ENCODE measurements at places on chromosomes 12 and 14.

DNA sequence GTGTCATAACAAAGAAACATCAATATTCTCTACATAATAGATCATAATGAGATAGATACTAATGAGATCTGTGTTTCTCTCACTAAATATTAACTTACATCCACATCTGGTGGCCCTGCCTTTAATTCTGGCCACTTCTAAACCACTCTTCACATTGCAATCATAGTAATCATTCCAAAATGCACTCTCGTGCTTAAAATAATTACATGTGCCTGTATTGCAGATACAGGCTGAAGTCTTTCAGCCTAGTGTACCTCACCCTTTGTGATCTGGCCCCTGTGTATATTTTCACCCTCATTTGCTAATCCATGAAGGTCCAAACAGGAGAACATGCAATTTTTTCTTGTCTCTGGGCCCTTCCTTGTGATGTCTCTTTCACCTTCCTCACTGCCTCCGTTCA, 108.0 kb downstream of the LIN7A start:
- no peak for DNase-seq

- no peak for DNase-seq
Measured at GRCh38 chr12:23204933-23205778, 580.2 kb downstream of the ETNK1 start.

GRCh38 chr14:78713716-78714115, 543.5 kb downstream of the NRXN3 start:
- DNase-seq: no peak

GRCh38 chr12:8453796-8454195, 2.0 kb upstream of the CLEC6A start:
- no peak for DNase-seq

- no peak for DNase-seq
Measured at GRCh38 chr14:102768223-102769048, 8.8 kb upstream of the TRAF3 start.

DNA sequence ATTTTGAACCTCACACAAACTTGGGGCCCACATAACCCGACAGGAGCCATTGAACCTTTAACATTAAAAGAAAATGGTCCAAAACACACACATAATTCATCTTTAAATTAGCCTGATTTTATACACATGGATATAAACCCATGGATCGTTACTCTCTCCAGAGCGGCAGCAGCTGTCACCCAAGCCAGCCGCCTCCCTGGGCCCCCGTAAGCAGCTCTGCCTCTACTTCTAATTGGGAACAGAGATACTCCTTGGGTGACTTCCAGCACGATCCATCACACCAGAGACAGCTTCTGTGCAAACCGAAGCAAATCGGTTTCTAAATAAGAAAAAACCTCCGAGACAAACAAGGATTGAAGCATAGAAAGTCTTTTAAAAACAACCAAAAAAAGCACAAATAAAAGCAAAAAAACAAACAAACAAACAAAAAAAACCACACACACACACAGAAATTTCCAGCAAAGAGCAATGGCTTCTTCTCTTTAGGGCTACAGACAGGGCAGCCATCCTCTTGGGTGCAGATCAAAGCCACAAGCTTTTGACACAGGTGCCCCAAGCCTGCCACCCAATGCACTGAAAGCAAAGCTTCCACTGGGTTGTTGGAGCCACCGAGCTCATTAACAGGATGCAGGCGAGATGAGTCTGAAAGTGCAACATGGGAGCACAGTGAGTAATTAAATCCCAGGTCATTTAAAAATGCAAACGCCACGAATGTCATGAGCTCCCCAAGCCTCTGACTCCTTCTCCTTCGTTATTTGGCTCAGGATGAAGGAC, 156.9 kb downstream of the DPF3 start:
- no peak for DNase-seq

DNA sequence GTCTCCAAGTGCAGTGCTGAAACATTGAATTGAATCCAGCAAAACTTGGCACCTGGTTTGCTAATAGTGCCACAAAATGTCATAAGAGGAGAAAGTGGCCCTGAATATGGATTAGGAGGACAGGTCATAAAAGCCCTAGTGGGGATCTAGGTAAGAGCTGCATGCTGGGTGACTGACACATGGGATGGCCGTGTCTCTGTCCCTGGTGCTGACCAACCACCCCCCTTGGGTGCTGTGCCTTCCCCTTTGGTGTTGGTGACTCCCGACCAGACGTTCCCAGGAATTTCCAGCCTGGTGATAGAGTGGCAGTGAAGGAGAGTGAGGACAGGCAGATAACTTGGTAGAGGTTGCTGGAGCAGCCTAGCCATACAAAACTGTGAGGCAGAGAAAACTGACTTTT, 142.8 kb downstream of the VRK1 start:
- DNase-seq: no peak

GRCh38 chr12:71799106-71799505, 40.5 kb upstream of the TBC1D15 start:
- no peak for DNase-seq

DNA sequence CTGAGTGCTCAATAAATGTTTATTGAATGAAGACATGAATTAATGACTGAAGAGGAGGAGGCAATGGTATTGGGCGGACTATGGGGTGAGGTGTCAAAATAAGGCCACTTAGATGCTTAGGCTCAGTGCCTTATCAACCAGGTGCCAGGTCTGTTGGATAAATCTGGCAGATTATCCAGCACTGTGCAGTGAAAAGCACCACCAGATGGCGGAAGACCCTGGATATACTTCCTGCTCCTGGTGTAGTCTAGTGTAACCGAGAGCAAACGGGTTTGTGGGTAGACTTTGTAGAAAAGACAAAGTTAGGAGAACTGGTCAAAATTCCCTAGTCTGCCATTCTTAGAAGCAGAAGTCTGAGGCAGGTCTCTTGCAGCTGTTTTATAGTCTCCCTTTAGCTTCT, 306.3 kb downstream of the ATP23 start:
- DNase-seq: no peak

- no peak for DNase-seq
Measured at GRCh38 chr12:9940375-9940774, 8.2 kb upstream of the CLEC2A start.

DNA sequence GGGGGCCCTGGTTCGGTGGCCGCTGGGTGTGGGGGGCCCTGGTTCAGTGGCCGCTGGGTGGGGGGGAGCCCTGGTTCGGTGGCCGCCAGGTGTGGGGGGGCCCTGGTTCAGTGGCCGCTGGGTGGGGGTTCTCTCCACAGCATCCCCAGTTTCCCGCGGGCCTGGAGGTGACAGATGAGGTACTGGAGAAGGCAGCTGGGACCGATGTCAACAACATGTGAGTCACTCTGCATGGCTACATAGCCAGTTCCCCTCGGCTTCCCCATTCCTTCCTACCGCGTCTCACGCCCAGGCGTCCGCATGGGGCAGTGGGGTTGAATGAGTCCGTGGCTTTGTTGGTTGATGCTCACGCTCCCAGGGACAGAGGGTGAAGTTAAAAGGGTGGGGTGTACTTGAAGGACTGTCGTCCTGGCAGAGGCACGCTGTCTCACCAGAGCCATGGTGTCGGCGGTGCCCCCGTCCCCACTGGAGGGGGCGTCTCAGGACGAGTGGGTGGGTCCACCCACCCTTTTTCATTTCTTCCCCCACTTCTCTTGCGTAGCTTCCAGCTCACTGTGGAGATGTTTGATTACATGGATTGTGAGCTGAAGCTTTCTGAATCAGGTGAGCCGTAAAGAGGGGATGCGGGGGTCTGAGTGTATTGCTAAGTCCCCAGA, 15.6 kb downstream of the HIP1R start:
- no peak for DNase-seq

DNA sequence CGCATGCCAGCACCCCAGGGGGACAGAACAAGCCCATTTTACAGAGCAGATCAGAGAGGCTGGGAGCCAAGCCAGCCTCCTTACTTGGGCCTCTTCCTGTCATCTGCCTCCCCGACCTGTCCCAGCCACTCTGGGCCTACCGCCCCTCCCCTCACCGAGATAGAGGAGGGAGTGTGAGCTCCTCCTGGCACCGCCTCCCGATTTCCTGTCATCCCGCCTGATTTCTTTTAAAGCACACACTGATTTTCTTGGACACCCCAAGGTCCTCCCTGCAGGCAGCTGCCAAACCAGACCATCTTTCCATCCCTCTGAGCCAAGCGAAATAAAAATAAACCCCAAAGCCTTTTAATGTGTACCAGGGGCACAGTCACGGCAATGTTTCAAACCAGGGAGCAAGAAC, 108.4 kb downstream of the RFLNA start:
- no peak for DNase-seq

- DNase-seq: no peak
Measured at GRCh38 chr12:57850854-57851430, 4.4 kb upstream of the CTDSP2 start.

DNA sequence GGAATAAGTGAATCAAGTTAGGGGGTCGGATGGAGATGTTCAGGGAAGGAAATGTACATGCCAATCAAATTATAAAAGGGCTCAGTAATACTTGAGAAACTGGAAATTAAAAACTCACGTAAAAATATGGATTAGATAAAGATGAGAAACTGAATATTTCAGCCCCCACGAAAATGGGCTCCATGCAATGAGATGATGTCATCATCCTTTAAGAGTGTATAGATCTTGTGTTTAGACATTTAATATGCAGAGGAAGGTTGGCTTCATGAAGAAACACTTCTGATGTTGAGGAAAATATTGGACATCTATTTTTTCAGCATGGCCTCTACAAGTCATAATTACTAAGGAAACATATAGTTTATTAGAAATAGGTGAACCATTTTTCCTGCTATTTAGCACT, 9.5 kb downstream of the TBC1D30 start:
- DNase-seq: no peak

- no peak for DNase-seq
Measured at GRCh38 chr14:20415782-20416206, 2.5 kb upstream of the TEP1 start.

DNA sequence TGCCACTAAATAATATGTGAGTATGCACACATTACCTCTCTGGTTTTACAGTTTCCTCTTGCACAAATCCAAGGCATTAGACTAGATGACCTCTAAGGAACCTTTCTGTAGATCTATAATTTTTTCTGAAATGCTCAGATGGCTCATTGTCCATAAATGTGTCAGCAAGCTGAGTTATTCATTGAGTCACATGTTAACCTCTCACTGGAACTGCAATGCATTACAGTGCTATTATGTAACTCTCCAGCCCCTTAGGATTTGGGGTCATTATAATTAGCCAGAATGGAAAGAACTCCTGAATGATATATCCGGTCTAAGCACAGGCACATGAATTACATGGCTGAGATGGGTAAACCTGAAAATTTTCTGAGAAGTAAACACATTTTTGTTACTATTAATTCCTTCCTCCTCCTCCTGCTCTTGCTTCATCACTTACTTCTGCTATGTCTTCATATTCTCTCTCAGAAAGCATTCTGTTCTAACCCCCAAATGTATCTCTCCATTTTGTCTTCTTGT, 20.3 kb upstream of the DRAM1 start:
- DNase-seq: no peak

GRCh38 chr12:52524241-52524897, 4.2 kb upstream of the KRT5 start:
- no peak for DNase-seq

DNA sequence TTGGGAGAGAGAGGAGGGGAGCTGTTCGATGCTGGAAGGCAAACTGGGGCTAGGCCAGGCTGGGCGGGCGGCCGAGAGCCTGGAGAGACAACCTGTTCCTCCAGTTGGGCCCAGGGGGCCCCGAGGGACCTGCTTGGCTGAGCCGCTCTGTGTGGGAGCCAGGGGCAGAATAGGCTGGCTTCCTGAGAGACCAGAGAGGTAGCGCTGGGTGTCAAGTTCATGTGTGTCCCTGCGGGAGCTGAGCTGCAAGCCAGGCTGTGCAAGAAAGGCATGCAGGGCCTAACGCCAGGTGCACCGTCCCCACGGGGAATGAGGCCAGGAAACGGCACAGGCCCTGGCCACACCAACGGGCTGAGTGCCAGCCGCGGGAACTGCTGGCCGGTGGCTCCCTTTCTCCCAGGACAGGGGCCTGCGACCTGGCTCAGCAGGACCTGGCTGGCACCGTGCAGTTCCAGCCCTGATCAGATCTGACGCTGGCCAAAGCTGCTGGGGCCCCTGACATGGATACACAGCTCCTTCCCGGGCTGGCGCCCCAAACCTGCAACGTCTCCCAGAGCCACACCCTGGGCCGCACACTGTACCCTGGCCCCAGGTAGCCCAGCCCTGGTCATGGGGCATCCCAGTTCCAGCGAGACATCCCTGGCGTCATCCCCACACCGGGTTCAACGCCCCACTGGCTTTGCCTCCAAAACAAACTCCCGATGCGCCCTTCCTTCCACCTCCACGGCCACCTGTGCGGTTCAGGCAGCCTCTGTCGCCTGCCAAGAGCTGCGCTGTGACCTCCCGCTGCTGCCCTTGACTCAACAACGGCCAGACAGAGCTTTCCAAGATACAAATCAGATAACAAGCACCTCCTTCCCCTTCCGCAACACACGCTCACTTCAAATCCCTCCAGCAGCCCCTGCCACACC, 65.0 kb downstream of the RFLNA start:
- no peak for DNase-seq

DNA sequence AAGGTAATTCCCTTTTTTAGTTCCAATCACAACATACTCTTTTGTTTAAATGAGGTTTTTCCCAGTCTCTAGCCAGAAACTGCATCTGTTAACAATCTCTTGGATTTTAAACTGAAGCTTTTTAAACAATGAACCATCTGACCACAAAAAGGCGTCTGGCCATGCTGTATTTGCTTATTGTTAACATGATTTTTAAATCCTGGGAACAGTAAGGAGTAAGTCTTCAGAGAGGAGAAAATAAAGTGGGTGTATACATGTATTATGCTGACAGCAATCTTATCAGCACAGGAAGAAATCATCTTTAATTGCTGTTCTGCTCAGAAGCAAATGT, 106.2 kb downstream of the DAAM1 start:
- no peak for DNase-seq

DNA sequence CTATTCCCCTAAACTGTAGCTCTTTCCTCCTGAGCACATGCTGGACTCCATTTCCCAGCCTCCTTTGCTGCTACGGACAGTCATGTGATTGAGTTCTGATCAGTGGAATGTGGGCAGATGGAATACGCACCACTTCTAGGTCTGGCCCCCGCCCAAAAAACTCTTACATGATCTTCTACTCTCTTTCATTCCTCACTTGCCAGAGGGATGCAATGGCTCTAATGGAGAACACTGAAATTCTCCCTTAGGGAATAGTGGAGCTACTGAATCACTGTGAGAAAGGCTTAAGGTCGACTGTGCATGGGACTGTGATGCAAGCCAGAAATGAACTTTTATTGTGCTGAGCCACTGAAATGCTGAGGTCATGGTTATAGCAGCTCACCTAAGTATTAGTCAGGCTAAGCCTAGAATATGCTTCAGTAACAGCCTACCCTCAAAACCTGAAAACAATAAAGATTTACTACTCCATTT, 13.0 kb upstream of the TMED2 start:
- DNase-seq: no peak

DNA sequence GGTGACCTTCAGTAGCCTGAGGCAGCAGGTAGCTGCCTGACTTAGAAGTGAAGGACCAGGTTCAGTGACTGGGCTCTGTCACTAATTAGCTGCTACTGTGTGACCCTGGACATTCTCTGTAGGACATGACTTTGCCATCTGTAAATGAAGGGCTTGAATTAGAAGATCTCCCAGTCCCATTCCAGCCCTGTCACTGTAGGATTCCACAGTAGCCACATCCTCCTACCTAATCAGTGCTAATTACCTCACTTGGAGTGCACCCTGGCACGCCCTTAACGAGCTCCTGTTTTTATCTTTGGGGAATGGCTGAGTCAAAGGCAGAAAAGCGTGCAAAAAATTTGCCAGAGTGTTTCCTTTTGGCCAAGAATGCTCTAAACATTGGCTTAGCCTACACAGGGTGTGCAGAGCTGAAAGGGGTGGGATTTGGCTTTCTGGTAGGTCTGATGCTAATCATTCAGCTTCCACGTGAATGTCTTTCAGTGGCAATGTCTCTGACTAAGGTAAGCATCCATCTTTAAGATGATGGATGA, 6.8 kb downstream of the NTF3 start:
- DNase-seq: no peak

Measured in stimulated activated CD4-positive, alpha-beta T cell treated with anti-CD3 and anti-CD28 coated beads, Interleukin-2, amount 100 ng/mL, for 24 hours (primary cell).